ENCODE measurements at places on chromosomes 1 and 21. TPM values are rescaled to one million over a fixed set of nuclear protein-coding genes. Genes with fewer than 3 reads are reported as not detected.

DNA sequence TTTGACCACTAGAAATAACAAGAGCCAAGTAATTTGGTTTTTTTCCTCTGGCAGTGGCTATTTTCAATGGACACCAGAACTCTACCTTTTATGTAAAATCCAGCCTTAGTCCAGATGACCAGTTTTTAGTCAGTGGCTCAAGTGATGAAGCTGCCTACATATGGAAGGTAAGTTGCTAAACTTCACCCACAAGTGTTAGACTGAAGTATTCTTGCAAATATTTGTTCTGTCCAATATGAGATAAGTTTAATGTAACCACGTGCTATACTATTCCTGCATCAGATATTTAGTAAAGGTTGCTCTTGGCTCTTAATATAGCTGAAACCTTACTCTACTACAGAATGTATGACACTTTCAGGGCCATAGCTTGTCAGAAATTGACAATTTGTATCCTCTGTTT is 36.5 kb downstream of the DTL start:
- no peak for DNase-seq

GRCh38 chr1:76065270-76065669 is 9.3 kb upstream of the ST6GALNAC3 start:
- DNase-seq: no peak

DNA sequence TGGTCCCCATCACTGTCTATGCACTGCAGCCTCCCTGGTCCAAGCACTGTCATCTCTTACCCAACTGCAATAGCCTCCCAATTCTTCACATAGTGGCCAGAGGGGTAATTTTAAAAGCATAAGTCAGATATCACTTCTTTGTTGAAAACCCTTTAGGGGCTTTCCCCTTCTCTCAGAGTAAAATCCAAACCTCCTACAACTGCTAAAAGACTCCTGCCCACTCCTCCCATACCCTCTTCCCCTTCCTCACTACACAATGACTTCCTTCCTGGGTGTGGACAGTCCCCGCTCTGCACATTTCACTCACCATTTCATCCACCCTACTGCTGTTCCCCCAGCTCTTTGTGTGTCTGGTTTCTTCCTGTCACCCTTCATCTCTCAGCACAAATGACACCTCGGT is 8.3 kb downstream of the MCOLN2 start:
- DNase-seq: no peak

DNA sequence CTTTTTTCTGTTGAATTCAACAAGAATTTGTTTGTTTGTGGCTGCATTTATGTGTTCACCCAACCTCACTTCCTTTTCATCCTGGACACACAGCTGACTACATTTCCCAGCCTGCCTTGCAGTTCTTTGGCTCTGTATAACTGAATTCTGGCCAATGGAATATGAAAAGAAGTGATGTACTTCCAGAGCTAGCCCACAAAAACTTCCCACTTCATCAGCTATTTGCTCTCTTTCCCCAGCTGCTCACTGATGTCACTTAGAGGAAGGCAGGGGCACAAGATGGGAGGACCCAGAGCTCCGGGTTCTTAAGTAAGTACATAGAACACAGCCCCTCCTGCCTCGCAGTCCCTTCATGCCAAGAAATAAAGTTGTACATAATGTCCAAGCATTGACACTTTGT is 235.0 kb upstream of the FGGY start:
- DNase-seq: peak; percentile 86

GRCh38 chr1:73635021-73635420 is 563.0 kb downstream of the LRRIQ3 start:
- DNase-seq: no peak

GRCh38 chr1:53697721-53698383 is 41.1 kb downstream of the GLIS1 start:
- DNase-seq: no peak

DNA sequence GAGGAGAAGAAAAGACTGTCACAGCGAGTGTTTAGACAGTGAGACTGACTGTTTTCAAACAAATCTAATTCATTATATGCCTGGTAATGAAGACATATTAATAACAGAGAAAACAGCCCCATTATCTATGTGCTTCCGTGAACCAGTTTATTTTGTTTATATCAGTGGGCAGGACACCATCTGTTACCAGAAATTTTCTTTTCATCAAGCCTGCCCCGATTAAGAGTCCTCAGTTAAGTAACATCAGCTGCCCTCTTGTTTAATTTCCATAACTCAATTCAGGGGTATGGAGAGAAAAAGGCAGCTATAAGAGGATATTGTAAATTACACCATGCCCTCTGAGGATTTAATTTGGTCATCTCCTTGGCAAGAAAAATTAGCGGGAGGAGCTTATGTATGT is 94.0 kb downstream of the TMEM200B start:
- no peak for DNase-seq

GRCh38 chr1:101144671-101145448 is 92.0 kb upstream of the S1PR1 start:
- no peak for DNase-seq

- DNase-seq: peak; percentile 19
Observed at GRCh38 chr1:32538887-32539583, at the start of gene ZBTB8A. ZBTB8A (plus strand) TSS chr1:32539427; CDS start chr1:32592932, 53,505 bp downstream.

DNA sequence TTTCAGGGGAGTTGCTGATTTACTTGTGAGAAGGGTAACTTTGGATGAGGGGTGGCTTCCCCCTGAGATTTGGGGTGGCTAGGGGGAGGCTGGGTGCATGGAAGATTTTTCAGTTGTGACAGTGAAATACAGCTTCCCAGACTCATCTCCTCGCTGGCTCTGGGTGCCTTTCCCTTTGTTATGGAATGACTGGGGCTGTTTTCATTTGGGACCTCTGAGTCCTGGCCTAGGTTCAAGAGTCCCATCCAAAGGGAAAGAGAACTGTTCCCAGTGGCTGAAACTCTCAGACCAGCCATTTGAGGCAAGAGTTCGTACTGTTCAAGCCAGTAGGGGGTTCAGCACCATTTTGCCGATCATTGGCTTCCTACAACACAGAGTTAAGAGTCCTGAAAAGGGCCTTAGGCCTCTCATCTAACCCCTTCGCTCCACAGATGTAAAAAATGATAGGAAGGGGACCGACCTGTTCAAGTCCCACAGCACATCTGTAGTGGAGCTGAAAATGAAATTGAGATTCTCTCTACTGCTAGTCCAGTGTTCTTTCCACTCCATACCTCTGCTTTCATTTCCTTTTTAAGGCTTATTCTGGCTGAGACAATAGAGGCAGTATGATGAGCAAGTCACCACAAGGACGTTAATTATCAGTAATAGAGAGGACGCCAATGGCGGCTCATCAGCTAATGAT is 958 bp downstream of the DDR2 start:
- DNase-seq: peak; percentile 38

- DNase-seq: no peak
Observed at GRCh38 chr1:171883849-171884248, 42.6 kb downstream of the DNM3 start.

GRCh38 chr21:27244352-27244751 is 277.5 kb upstream of the ADAMTS5 start:
- DNase-seq: no peak

- DNase-seq: no peak
Observed at GRCh38 chr1:6245869-6246496, 2.0 kb downstream of the HES3 start.

DNA sequence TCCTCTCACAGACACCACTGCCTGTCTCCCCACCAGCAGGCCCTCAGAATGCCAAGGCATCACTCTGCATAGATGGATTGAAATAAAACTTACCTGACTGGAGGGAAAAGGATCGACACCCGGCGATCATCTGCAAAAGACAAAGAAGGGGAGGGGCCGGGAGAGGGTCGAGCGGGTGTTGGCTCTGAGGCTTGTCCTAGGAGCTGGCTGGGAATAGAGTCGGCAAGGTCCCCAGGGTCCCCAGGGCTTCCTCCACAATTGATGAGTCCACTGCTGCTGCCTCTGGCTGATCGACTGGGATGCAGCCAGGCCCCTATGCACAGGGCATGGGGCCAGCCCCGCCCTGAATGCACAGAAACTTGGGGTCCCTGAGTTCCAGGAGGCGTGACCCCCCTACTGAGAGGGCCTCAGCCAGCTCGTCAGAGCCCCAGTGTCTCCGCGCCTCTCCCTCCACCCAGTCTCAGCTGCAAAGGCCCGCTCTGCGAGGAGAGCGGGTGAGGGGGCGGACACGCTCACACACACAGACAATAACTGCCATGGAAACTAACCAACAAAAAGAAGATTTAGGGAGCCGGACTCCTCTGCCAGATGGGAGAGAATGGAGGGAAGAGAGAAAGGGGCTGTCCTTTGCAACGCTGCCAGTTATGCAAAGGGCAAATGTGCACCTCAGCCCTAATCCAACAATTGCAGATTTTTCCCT is at the start of gene KLHDC8A:
TSS of gene KLHDC8A (minus strand) at position 483 of the 700 bp plus-strand sequence. CDS start 13,318 bp downstream, outside the sequence.
- no peak for DNase-seq

GRCh38 chr1:28811369-28811765 is 603 bp upstream of the OPRD1 start:
- DNase-seq: no peak

DNA sequence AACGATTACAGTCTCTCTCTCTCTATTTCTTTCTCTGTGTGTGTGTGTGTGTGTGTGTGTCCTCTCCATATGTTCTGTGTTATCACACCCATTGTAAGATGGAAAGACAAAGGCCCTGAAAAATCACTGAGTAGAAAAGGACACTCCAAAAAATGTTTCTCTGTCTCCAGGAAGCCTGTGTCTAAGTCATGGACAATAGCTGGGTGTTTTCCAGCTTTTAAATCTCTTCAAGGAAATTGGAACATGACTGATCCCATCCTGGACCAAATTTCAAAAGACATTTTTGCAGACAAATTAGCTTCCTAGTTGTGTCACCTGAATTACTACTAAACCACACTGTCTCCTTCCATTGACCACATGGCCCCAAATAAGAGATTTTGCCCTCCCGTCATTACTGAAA is 31.0 kb upstream of the LMX1A start:
- no peak for DNase-seq

DNA sequence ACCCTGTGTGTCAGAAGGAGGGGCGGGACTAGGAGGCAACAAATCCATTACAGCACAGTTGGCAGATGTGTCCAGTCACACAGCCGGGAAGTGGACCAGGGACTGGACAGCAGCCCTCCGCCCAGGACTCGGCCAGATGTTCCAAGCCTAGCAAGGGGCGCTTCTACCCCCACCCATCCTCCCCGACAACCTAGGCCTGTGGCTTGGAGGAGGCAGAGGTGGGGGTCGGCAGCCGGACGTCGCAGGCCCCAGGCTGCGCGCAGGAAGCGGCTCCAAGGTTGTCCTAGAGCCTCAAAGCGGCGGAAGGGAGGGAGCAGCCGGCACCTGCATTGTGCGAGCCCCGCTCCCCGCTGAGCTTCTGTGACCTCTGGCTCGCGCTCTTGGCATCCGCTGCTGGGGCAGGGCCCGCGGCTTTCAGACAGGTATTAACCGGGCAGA is 20.6 kb upstream of the MYCL start:
- DNase-seq: no peak

- DNase-seq: no peak
Observed at GRCh38 chr21:25383545-25383944, 223.7 kb downstream of the MRPL39 start.

- DNase-seq: no peak
Observed at GRCh38 chr1:214453109-214453722, 98.2 kb downstream of the PTPN14 start.

- no peak for DNase-seq
Observed at GRCh38 chr1:34075576-34075975, 89.5 kb downstream of the CSMD2 start.

DNA sequence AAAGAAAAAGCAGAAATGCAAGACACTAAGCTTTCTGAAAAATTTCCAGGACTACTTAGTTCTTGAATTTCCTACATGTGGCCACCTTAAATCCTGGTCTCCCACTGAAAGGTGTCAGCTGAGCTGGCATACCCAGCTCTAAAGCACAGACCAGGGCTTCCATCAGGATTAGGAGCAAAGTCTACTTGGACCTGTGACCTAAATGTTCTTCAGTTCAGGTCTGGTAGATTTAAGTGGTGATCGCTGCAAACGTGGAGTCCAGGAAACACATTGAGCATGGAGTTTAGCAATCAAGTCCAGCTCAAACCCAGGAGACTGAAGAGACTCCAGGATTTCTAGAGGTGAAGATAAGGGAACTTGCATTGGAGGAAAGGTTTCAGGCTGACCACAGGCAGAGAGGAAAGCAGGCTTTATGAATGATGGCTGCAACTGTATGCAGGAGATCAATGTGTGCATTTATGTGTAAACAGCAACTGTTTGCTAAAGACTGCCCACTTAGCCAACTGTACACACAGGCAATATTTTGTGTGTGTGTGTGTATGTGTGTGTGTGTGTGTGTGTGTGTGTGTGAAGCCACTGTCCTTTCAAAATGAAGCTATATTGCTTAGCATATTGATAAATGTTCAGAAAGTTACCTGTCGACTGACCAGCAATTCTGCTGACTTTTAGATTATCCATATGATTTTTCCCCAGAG is 75.2 kb downstream of the LMX1A start:
- DNase-seq: no peak

Gene CHI3L1
- total RNA-seq: 2.0 TPM

Gene NR1I3
- total RNA-seq: not detected

Gene TEKT2
- total RNA-seq: not detected

Gene RGS1
- total RNA-seq: 0.34 TPM

Gene C1orf21
- total RNA-seq: 63.4 TPM

Gene AADACL3
- total RNA-seq: not detected

Gene ASCL5
- total RNA-seq: not detected

Gene BCAN
- total RNA-seq: 0.52 TPM
